CD8-positive, alpha-beta memory T cell (primary cell): ENCODE measurements at places on chromosomes 3 and 15. TPM values are rescaled to one million over a fixed set of nuclear protein-coding genes. Genes with fewer than 3 reads are reported as not detected.

Gene SUCNR1
- not detected for total RNA-seq

Gene IMPG2
- total RNA-seq: 0.11 TPM

DNA sequence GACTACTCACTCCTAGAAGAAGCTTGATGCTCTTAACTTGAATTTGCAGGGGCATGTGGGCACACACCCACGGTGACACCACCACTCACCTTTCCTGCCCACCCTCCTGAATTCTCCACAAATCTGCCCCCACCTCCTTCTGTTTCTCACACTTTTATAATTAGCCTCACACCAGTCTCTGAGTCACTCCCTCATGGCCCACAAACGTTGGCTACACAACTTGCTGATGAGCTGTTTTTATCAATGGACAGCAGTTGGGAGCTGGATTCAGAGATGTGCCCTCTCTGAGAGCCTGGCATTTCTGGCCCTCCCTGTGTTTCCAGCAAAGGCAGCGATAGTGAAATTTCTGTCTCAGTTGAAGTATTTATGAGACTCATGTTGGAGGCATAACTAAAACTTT, 1.3 kb downstream of the COLQ start:
- no peak for DNase-seq

DNA sequence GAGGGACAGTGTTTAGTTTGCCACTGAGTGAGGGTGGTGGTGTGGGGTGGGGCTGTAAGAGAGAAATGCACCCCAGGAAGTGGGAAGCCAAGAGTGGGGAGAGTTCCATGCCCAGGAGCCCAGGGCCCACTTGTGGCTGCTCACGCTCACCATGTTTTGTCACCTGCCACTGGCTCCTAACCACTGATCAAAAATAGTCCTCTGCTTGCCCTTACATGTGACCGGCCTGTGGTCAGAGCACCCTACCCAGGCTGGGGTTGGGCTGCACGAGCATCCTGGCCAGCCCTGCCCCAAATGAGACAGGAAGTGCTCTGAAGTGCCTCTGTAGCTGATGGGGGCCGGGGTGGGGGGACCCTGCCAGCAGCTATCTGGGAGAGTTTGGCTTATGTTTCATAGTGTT, 216.3 kb downstream of the RPLP1 start:
- DNase-seq: peak; percentile 20

Gene ST8SIA2
- not detected for total RNA-seq

- no peak for DNase-seq
Measured at GRCh38 chr15:100075229-100075628, 266.5 kb downstream of the ADAMTS17 start.

Gene SLC22A14
- not detected for total RNA-seq

GRCh38 chr3:14238356-14238755, 59.7 kb downstream of the LSM3 start:
- no peak for DNase-seq

Gene EFCC1
- total RNA-seq: 0.11 TPM

Gene LRRC31
- not detected for total RNA-seq

DNA sequence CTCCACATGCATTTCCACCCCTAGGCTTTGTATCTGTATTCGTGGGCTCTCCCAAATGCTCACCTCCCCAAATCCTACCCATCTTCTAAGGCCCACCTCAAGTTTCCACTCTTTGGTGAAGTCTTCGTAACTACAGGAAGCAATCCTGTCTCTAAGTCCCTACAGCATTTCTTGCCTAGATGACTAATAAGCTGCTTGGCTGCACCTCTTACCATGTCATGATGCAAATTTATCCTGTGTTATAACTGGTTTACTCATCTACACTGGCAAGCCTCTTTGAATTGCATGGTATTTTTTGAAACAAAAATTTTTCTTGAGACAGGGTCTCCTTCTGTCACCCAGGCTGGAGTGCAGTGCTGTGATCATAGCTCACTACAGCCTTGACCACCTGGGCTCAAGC, 73.3 kb downstream of the SETMAR start:
- DNase-seq: no peak

Gene RBMS3
- 0.33 TPM for total RNA-seq

DNA sequence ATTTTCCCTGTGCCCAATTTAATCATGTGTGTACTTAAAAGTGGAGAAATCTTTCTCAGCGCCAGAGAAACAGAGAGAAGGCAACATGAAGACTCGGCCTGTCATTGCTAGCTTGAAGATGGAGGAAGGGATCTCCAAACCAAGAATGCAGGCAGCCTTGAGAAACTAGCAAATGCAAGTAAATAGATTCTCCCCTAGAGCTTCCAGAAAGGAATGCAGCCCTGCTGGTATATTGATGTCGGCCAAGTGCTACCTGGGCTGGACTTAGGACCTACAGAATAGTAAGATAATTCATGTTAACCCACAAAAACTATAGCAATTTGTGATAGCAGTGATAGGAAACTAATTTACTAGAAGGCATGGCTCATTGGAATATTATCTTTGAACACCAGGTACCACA, 150.9 kb upstream of the ABI3BP start:
- no peak for DNase-seq

DNA sequence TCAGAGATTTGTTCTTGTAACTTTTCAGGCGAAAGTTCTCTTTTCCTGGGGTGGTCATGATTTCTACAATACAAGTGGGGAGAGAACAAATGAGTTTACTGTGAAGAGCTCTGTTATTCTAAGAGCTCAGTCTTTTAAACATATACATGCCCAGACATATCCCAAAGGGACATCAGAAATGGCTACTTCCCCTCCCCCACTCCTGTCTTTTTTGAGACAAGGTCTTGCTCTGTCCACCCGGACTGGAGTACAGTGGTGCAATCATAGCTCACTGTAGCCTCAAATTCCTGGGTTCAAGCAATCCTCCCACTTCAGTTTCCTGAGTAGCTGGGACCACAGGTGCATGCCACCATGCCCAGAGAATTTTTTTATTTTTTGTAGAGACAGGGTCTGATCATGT, 18.2 kb downstream of the KPNA1 start:
- no peak for DNase-seq

DNA sequence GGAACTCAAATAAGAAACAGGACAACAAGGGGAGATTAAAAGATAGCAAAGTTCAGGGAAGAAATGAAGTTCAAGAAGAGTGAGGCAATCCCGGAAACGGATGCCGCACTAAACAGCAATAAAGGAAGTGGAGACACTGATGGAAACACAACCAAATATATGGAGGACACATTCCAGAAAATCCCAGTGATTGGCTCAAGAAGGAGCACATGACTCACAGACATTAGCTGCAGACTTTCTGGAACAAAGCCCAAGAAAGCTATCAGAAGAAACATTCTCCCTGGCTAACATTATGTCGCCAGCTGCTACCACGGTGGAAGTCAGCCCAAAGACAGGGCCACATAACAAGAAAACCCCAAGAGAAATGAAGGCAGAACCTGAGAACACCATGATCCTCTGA, 18.1 kb upstream of the VGLL4 start:
- no peak for DNase-seq

DNA sequence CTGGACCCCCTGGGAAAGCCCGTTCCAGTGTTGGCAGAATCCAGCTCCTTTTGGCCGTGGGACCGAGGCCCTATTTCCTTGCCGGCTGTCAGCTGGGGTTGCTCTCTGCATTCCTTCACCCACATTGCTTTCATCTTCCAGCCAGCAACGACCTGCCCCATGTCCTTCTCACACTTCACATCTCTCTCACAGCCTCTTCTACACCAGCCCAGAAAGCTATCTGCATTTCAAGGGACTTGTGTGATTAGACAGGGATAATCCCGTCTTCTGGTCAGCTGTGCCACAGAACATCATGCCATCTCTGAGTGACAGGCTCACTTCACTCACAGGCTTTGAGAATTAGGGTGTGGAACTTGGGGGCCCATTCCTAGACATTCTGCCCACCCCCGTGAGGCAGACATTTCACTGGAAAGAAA, 16.4 kb downstream of the EFCC1 start:
- no peak for DNase-seq

- no peak for DNase-seq
Measured at GRCh38 chr3:155872904-155873646, 2.6 kb downstream of the GMPS start.

Gene CCDC39
- not detected for total RNA-seq

Gene BCHE
- not detected for total RNA-seq

- peak; percentile 27 for DNase-seq
Measured at GRCh38 chr15:41501931-41502794, 8.5 kb downstream of the ITPKA start.

Gene ZNF710
- total RNA-seq: 13.2 TPM

DNA sequence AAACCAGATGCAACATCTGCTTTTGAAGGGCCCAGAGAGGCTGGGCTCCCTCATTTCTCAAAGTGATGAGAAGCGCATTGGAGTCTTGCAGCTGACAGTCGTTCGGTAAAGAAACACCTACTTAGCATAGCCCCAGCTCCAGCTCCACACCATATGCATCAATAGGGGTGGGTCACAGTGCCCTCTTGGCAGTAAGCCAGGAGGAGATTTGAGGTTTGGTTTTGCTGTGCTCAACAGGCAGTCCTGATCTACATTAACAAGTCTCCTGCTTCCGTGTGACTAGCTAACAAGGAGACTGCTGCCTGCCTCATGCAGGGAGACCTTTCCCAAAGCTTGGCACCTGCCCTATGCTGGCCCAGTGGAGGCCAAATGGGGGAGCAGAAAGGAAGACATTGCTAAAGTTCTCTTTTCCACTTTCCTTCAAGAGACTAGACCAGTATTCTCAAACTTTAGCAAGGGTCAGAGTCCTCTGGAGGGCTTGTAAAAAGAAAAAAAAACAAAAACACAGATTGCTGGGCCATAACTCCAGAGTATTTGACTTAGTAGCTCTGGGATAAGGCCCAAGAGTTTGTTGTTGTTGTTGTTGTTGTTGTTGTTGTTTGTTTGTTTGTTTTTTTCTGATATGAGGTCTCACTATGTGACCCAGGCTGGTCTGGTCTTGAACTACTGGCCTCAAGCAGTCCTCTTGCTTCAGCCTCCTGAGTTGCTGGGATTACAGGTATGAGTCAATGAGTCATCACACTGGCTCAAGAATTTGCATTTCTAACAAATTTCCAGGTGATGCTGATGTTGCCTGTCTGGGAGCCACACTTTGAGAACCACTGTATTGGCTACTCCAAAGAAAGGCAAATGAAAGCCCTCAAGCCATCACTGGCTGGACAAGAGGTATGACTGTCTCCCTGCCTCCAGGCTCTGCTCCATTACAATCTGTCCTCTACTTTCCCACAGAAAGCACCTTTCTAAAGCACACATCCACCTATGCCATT, 294.9 kb downstream of the RORA start:
- no peak for DNase-seq

Gene GMPS
- total RNA-seq: 113 TPM

DNA sequence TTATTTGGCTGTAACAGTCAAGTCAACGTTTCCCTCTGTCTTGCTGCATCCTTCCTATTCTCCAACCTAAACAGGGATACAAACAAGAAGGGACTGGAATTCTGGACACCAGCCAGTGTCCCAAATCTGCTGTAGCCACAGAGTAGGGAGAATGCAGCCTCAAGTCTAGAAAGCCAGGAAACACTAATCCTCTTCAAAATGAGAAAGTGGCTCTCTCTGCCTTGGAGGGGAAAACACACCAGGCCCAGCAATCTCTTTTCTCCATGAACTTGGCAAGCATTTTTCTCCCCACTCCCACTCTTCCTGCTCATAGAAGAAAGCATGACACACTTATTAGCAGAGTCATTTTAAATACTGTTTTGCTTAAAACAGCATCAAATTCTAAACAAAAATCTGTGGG, 781.7 kb downstream of the SQOR start:
- DNase-seq: no peak

Gene CCR2
- total RNA-seq: 0.74 TPM

GRCh38 chr3:27985369-27986035, 255.9 kb upstream of the CMC1 start:
- DNase-seq: no peak

- no peak for DNase-seq
Measured at GRCh38 chr3:67657192-67657591, 2.8 kb upstream of the SUCLG2 start.

DNA sequence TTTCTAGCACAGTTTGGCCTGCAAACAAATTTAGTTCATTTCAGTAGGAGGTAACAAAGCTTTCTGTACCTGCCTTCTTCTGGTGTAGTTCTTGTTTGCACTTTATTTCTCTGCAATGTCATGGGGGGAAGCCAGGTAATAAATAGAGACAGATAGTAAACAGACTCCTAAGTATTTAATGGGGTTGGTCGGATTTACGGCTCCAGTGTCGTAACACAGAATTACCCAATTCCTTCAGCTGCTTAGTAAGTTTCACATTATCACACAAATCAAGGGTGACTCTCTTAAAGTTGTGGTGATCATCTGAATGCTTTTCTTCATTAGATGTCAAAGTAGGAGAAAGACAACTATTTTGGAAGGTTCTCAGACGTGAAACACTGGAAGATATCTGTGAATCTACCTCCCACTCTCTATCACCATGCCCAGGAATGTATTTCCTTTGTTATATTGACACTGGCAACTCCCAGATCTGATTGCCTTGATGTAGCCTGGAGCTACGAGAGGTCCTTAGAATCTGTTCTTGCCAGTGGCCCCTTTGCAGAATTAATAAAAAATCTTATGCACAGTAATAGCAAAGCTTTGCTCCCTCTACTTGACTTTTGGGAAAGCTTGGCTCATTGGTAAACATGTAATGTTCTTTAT, 25.0 kb upstream of the TMC3 start:
- DNase-seq: no peak

Gene CGGBP1
- 94.5 TPM for total RNA-seq

Gene STAC
- total RNA-seq: not detected

Gene ISLR2
- total RNA-seq: not detected

Gene SERINC4
- total RNA-seq: 0.20 TPM

DNA sequence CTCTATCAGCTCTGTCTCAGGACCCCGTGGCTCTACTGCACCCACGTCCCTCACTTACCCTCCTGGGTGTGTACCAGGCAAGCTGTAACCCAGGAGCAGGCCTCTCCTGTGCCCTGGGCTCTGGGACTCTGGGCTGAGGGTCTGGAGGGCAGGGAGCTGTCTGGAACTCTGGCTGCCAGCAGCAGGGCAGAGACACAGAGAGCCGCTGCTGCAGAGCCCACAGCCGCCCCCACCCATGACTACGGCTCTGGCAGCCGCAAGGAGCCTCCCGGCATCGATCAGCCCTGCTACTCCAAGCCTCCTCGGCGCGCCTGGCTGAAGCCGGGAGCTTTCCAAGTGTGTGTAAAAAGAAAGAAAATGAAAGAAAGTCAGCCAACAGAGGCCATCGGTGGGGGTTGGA, 103.7 kb upstream of the ATP2B2 start:
- no peak for DNase-seq

Gene MAP3K13
- total RNA-seq: 14.1 TPM

GRCh38 chr3:10778492-10779292, 37.3 kb upstream of the SLC6A11 start:
- no peak for DNase-seq

DNA sequence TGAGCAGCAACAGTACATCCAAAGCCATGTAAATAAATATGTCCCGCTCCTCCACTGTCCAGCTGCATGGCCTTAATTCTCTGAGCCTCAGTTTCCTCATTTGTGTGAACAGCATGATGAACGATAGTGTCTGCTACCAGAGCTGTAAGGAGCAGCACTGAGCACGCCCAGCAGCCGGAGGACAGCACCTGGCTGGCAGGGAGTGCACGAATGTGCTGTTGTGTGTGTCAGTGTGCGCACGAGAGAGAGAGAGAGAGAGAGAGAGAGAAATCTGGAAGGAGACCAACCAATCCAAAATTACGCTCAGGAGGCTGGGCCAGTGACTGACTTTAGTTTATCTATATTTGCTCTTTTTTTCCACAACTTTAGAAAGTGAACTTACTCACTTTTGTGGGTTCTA, 26.6 kb upstream of the PLXNA1 start:
- DNase-seq: no peak
